Daoy (cell line): ENCODE measurements at places on chromosomes 3 and 15. TPM values are rescaled to one million over a fixed set of nuclear protein-coding genes. Genes with fewer than 3 reads are reported as not detected.

Gene WDR6
- 32.6 and 33.3 TPM in 2 replicates for total RNA-seq

Gene GOLGA8S
- not detected in 2 replicates for total RNA-seq

Gene SEC62
- total RNA-seq, result 11.0 and 26.2 TPM in 2 replicates

Gene LRTM1
- total RNA-seq, result not detected in 2 replicates

Gene SLC51B
- total RNA-seq, result not detected in 2 replicates

Gene IMPG2
- total RNA-seq, result 0.21 TPM in 1 of 2 replicates, not detected in the other

GRCh38 chr15:67508407-67508806, 12.5 kb upstream of the C15orf61 start:
- no peak for DNase-seq

- no peak for DNase-seq
Observed at GRCh38 chr15:59678620-59679019, 10.5 kb downstream of the BNIP2 start.

- peak; percentile 67 for DNase-seq
Observed at GRCh38 chr3:197555281-197556261, at the start of gene BDH1. TSS of gene BDH1 (minus strand) at chr3:197555968. CDS start at chr3:197546443, 9,525 bp downstream.

DNA sequence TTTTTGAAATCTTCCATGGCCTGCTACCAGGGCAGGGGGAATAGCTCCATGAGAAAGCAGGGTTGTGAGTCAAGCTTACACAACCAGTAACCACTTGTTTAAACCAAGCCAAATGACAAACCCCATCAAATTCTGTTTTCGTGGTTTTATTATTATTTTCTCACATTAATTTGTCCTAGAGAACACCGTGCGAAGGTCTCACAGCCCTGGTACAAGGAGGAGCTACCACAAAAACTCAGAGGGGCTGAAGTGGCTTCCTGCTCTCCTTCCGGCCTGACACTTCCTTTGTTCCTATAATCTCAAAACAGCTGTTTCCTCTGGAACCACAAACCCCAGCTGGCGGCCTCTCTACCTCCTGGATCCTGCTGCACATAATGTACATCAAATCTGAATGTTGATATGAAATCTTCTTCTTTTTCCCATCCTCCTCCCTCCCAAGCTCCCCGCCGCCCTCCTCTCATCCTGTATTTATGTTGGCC, 375.9 kb downstream of the MCTP2 start:
- DNase-seq, result peak; percentile 52

DNA sequence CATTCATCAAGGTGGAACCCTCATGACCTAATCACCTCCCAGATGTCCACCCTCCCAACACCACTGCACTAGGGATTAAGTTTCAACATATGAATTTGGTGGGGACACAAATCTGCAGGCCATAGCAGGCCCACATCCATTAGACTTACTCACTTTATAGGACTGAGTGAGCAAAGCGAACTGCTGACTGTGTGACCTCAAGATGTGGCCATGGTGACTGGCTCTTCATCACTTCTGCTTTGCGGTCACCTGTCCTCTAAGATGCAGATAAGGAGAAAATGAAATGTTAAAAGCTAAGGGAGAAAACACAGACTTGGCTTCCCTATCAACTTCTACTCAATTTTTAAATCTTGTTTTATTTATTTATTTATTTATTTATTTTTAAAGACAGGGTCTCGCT, 14.5 kb upstream of the DCP1A start:
- DNase-seq, result no peak

DNA sequence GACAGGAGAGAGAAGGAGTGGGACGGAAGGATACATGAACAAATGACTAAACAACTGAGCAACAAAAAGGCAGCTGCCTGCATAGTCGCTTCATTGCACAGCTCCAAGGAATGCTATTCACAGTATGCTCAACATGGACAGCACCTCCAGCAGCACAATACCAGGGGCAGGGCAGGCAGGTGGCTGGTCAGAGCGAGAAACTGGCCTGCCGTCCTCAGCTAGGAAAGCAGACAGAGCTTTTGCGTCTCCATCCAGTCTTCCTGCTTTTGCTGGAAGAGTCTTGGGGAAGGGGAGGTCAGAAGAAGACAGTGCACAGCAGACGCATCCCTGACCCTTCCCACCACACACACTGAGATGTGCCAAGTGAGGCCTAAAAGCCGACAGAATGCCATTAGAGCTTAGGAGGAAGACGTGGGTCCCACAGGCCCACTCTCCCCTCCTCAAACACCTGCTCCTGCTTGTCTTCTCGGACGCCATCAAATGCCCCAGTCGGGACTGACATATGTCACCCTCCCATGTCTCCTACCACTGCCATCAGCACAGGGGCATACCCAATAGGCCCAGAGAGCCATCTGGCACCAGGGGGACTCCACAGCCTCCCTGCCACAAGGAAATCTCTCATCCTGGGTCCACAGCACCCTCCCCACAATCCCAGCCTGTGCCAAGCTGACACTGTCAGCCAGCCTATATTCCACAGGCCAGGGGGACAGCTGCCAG, 3.9 kb downstream of the RAB6B start:
- DNase-seq, result no peak

DNA sequence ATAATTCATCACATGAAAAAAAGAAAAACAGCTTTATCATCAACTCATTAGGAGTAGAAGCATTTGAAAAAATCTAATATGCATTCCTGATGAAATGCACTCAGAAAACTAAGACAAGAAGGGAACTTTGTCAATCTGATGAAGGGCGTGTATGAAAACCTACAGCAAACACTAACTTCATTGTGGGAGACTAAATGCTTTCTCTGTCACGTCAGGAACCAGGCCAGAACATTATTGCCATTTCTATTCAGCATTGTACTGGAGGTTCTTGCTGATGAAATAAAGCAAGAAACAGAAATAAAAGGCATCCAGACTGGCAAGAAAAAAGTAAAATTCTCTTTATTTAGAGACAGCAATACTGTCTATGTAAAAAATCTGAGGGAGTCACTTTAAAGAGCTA, 235.2 kb downstream of the GABRB3 start:
- no peak for DNase-seq

- no peak for DNase-seq
Observed at GRCh38 chr15:76932135-76932966, 802 bp downstream of the RCN2 start.

GRCh38 chr3:50100956-50101845, 12.5 kb downstream of the RBM5 start:
- DNase-seq, result no peak

DNA sequence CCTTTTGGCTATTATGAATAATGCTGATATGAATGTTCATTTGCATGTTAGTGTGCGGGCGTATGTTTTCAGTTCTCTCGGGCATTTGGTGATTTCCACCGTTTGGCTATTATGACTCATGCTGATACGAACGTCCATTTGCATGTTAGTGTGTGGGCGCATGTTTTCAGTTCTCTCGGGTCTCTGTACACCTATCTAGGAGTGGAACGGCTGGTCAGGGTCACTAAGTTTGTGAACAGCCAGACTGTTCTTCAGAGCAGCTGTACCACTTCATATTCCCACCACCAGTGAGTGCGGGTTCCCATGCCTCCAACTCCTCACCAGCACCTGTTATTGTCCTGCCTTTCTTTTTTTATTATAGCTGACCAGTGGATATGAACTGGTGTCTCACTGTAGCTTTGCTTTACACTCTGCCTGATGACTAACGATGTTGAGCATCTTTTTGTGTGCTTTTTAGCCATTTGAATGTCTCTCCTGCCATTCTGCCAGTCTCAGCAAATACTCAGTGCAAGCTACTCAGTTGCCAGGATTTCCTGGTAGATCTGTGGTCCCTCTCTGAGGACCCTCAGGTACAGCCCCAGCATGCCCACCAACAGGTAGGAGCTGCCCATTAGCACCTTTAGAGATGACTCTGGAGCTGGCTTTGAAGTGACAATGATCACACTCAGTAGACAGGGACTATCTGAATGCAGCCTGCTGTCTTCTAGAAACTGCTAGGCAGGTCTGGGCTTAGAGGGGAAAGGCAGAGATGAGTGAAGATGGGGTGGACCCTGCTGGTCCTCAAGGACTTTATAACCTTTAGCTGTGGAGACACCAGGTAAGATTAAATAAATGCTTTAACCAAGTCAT, 141.1 kb downstream of the XXYLT1 start:
- no peak for DNase-seq

GRCh38 chr3:54760201-54760600, 167.7 kb downstream of the LRTM1 start:
- DNase-seq, result peak; percentile 23

DNA sequence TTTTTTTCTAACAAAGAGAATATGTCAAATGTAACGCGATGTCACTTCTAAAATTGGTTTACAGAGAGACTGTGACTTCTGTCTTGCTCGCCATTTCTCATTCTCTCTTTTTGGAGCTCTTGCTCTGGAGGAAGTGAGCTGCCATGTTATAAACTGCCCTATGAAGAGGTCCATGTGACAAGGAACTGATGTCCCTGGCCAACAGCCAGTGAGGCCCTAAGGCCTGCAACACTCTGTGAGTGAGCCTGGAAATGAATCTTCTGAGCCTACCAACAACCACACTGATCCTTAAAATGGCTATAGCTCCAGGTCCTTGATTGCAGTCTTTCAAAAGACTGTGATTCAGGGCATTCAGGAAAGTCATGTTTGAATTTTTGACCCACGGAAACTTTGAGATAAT, 49.9 kb downstream of the NMD3 start:
- no peak for DNase-seq

- DNase-seq, result no peak
Observed at GRCh38 chr15:61301701-61302100, 72.6 kb upstream of the RORA start.

DNA sequence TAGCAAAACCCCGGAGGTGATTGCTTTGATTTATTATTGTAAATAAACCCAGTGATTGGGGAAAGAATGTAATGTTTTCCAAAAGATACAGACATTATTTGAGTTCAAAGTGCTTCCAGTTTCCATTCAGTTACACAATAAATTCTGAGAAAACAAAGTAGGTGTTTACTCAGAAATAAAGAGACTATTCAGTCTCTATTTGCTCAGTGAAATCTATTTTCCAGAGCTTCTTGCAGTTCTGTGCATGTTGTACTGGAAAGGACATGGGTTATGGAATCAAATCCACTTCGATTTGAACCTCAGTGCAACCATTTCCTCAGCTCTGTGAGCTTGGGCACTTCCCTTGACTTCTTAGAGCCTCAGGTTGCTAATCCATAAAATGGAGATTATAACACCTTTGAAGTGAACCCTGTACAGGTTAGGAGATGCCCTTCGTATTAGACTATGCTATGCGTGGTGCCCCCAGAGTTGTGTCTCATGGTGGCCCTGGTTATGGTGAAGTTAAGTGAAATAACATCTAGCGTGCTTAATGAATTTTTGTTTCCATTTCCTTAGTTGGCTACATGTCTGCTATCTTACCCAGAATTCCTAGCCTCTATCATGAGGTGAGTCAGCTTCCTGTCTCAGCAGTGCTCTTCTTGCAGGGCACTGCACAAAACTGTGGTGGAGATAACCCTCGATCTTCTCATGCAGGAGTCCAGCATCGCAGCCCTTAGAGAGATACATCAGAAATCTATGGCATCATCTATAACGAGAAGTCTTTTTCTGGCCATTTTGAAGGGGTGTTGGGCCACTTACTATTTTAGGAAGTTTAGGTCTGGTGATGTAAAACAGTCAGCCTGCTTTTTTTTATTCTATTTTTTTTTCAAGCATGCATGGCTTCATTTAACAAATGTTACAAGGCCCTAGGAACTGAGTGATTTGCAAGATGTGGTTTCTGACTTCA, 97.7 kb downstream of the RPL39L start:
- peak; percentile 17 for DNase-seq

GRCh38 chr3:58065700-58066167, 57.5 kb downstream of the FLNB start:
- no peak for DNase-seq

DNA sequence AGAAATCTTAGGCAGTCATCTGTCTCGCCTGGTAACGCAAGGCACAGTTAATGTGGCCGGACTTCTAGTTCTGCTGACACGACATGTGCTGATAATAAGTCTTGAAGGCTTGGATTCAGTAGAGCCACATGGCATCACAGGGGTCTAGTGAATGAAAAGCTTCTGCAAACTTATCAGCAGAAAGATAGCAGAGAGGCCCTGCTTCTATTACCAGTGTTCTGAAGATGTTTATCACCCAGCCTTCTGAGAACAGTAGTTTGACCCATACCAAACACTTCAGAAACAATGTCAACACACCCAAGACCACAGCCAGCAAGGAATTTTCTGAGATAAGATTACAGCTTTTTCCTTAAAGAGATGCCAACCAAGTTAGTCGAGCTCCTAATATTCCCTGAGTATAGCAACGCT, 102.7 kb upstream of the UMPS start:
- peak; percentile 32 for DNase-seq

DNA sequence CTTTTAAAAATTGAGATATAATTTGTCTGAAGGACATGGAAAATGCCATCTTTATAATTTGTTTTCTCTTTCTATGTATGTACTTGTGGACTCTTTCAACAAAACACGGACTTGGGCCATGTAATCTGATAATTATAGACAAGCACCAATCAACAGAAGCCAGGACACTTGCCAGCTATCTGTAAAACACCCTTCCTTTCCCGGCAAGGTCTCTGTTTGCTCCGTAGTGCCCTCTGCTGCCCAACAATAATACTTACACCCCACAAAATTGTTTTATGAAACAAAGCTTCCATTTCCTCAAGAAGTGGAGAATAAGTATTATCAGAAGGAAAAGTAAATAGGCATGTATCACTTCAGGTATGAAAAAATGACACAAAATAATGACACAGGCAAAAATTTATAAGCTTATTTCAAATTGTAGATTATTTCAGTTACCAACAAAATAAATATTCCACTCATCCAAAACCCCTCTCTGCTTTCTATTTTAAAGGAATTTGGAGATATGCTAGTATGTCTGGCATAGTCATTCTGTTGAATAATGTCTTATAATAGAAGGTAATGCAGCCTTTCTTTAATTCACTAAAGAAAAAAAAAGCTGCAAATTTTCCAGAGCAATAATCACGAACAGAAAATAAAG, 32.8 kb downstream of the MYH15 start:
- DNase-seq, result peak; percentile 69

GRCh38 chr3:168752339-168752738, 656.6 kb upstream of the GOLIM4 start:
- no peak for DNase-seq

- DNase-seq, result no peak
Observed at GRCh38 chr15:57854531-57854930, 148.0 kb downstream of the POLR2M start.

DNA sequence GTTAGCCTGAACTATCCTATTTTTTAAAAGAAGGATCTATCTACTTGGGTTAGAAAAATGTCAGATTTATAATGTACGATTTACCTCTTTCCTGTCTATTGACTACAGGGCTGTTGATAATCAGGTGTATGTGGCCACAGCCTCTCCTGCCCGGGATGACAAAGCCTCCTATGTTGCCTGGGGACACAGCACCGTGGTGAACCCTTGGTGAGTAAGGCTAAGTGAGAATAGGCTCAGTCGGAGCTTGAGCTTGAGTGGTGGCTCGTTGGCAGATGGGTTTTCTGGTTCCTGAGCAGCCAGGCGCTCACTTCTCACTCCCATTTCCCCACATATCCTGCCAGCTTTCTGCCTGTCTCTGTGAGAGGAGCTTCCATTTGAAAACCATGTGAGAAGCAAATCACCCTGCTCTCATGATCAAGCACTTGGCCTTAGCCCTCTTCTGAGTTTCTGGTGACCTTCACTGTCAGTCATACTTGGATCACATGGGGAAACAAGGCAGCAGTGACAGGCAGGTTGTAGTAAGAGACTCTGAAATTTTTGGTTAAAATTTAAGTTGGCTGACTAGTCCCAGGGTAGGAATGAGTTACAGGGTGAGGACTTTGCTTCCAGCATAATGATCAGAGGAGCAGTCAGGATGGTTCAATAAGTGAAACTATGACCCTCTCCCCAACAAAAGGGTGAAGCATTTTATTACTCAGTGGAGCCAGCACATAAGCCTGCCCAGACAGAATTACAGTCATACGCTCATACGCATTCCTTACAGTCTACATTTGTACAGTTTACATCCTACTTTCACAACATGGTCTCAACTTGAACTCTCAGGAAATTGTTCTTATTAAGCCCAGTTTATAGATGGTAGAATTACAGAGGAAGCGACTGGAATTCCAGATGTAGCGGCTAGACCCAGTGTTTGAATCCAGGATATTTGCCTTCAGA, 18.0 kb downstream of the NIT2 start:
- no peak for DNase-seq
